ENCODE measurements at places on chromosomes 11 and 22.

DNA sequence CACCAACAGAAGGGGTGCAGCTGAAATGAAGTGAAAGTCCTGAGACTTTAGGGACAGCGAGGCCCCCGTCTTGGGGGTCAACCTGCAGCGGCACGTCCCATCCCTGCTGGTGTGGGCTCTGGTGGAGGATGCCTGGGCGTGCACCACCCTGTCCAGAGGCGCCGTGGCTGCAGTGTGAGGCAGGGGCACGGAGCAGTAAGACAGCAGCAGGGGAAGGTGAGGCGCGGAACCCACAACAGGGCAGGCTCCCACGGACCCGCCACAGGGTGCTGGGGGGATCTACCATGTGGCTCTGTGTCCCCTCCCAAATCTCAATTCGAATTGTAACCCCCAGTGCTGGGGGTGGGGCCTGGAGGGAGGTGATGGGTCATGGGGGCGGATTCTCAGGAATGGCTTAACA lies 158.6 kb downstream of the SHANK2 start:
- no peak for DNase-seq

DNA sequence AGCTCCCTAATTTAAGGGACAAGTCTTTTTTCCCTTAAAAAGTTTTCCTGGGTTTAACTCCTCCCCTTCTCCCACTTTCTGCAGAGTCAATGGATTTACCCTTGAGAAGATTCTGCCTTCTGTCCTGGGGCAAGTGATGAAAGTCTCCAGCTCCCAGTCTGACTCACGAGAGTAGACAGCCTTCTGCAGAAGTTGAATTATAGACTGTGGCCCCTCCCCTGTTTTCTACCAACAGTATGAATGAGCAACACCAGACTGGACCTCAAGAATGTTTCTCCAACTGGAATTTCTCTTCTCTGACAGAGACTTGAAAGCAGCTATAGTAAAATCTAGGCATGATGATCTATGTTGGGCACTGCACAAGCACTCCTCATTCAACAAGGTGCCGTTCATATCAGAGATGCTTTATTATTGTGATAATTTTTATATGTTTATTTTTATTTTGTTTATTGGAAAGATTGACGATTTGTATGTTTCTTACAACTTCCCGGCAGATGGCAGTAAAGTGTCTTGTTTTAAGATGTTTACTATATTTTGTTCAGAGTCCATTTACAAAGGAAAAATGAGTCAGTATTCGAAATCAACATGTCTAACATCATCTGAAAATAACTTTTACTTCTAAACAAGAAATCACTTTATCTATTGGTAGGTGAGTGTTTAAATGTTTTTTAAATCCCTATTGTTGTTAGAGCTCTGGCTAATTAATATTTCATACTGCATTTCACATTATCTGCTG lies 56.6 kb downstream of the LMO2 start:
- no peak for DNase-seq

DNA sequence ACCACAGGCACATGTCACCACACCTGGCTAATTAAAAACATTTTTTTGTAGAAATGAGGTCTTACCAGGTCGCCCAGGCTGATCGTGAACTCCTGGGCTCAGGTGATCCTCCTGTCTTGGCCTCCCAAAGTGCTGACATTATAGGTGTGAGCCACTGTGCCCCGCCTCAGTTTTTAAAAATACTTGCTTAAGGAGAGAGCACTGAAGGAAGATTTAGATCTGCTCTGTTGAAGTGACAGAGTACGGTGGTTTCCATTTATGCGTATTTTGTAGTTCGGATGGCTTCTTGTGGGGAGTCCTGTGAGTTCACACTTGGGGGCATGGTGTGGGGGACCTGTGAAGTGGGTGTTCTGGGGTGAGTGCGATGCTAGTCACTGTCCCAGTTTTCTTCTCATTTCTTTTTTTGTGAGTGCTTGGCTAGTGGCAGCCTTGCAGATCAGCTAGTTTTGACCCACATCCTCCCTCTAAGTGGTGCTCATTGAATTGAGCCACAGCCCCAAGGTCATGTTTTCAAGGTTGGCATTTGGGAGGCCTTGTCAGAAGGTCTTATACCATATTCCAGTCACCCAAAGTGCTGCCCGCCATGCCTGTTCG lies 31.5 kb downstream of the PTPRJ start:
- DNase-seq = peak; percentile 26

- no peak for DNase-seq
Observed at GRCh38 chr22:32991353-32992101, 66.7 kb downstream of the SYN3 start.

DNA sequence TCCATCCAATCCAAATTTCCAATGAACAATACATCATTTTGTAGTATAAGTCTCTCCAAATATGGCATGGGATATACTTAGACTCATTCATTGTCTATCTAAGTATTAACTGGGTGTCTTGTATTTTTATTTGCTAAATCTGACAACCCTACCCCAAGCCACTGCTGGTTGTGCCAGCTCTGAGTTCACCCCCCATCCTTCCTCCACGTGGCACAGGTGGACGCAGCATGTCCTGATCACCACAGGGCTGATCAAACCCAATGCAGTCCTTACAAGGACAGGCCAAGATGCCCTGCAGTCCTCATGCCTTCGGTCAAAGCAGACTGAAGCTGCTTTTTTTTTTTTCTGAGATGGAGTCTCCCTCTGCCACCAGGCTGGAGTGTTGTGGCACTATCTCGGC lies 62.8 kb downstream of the SYN3 start:
- no peak for DNase-seq

DNA sequence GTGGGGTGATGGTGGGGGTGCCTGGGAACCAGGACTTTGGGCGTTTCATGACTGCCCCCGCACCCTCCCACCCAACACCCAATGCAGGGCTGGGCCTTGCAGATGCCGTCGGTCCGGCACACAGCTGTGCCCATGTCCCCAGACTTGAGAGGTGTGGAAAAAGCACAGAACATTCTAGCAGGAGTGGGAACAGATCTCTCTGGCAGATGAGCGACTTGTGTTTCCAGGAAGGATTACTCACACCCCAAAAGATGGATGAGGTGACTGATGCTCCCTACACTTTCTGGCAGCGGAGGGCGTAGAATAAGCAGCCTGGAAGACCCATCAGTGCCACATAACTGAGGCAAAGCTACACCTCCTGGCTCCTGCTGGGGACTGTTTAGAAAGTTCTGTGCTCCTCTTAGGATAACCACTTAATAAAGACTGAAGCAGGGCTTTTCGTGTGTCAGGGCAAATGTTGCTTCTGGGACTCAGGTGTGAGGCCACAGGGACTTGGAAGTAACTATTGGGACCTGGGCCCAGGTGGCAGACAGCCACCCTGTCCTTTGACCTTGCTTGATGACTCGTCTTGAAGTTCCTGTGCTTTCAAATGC lies 24.2 kb downstream of the FBLN1 start:
- no peak for DNase-seq

DNA sequence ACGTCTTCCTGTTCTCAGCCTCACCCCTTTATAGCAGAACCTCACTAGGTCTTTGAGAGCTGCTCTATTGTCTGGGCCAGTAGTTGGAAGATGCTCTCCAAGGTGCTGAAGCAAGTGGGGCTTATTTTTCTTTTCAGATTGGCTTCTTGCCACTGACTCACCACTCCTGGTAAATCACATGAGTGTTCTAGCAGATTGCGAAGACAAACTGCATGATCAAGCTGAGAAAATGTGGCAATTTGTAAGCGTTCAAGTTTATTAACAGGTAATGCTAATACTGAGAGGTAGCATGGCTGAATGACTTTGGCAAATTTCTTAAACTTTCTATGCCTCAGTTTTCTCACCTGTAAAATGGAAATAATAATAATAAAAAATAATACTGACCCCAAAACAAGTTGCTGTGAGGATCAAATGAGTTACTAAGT lies 59.2 kb downstream of the CACNG2 start:
- no peak for DNase-seq

GRCh38 chr22:17472932-17473331 lies 90.4 kb upstream of the SLC25A18 start:
- DNase-seq = no peak

GRCh38 chr11:11972730-11973341 lies 35.6 kb downstream of the DKK3 start:
- DNase-seq = no peak

- no peak for DNase-seq
Observed at GRCh38 chr11:130560000-130560780, 111.7 kb downstream of the ADAMTS15 start.

GRCh38 chr11:13042873-13043342 lies 33.8 kb downstream of the RASSF10 start:
- no peak for DNase-seq

DNA sequence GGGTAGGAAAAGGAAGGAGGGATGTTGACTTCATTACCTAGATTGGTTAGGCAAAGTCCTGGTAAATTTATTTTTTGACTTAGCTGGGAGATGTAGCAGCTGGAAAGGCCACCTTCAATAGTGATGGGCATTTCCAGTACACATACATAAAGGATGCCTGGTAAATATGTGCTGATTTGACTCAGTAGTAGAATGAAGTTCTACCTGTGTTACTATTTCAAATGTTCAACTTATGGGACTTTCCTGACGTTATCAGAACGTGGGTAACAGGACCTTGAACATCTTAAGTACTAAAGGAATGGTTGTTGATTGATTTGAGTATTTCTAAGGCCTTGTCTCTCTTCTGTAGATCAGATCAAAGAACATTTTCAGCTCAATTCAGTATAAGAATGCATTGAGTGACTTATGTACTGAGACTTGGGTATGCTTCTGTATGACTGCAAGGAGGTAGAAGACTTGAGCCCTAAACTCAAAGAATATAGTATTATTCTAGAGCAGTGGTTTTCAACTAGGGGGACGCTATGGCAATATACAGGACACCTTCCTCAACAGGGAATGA lies 27.1 kb downstream of the RNF121 start:
- no peak for DNase-seq

- DNase-seq = no peak
Observed at GRCh38 chr22:50498322-50498890, 9.1 kb downstream of the LMF2 start.

DNA sequence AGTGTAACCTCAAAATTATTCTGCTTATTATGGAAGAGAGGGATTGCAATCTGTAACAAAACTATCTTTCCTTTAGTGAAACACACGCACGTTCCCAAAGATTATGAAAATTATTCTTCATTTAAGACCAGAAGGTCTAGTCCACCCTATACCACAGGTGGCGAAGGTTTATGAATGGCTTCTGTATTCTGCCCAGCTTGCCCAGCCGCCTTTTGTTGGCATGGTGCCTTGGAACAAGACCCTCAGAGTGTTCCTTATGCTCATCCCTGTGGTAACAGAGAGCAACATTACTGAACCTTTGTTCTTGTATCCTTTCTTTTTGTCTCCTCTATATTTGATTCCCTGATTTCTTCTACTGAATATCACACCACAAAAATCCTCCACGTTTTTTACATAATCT lies 116.4 kb downstream of the FAR1 start:
- DNase-seq = no peak

- no peak for DNase-seq
Observed at GRCh38 chr11:64846998-64847666, 2.7 kb upstream of the CDC42BPG start.

GRCh38 chr22:49881856-49882255 lies 28.2 kb downstream of the ZBED4 start:
- no peak for DNase-seq

GRCh38 chr11:121213362-121213893 lies 79.1 kb upstream of the SC5D start:
- DNase-seq = no peak

GRCh38 chr11:21514316-21514715 lies 678.6 kb upstream of the ANO5 start:
- DNase-seq = no peak

- DNase-seq = no peak
Observed at GRCh38 chr11:133946051-133946450, 10.7 kb downstream of the IGSF9B start.

GRCh38 chr11:61718621-61719302 lies 33.7 kb upstream of the MYRF start:
- no peak for DNase-seq

DNA sequence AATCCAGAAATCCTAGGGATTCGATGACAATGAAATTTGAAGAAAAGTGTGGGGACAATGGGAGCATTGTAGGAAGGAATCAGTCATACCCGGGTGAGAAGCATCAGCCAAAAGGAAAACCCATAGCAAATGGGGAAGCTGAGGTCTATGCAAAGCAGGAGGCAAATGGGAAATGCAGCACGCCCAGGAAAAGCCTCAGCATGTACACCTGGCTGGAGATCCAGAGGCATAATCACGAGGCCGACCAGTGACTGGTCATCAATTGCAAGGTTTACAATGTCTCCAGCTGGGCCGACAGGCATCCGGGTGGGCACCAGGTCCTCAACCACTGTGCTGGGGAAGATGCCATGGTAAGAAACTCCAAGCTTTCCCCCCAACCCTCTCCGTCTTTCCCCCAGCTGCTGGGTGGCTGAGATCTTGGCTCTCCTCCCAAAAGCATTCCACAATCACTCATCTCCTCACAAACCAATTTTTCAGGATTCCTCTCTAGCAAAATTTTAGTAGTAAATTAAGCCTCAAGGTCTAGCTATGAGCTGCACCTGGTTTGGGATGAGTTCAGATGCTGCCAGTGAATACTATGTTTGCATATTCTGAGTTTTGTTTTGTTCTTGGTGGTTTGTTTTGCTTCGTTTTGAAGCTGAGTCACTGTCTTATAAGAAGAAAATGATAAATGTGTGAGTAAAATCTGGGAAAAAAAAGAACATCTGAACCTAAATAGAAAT lies 98.0 kb upstream of the OR5AK2 start:
- no peak for DNase-seq

DNA sequence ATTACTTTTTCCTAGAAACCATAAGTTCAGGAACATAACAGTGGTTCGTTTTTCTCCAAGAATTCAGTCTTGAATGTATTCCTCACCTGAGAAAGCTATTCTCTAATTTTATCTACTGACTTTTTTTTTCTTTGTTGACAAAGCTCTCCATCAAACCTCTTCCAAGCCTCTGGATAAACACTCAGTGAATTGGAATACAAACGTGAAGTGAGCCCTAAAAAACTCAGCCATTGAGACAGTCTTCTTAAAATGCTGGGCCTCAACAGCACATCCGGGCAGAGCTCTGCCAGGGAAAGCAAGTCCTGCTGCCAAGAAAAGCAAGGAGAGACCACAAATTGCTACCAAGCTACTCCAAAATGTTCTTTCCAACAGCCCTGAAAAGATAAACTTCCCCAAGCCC lies 7.7 kb upstream of the SLC1A2 start:
- DNase-seq = no peak

GRCh38 chr22:38930512-38930911 lies 26.9 kb upstream of the APOBEC3A start:
- no peak for DNase-seq
